ENCODE measurements at places on chromosomes 13 and 19. TPM values are rescaled to one million over a fixed set of nuclear protein-coding genes. Genes with fewer than 3 reads are reported as not detected.

The CPT1C gene
- total RNA-seq = 15.6 TPM

The CLEC17A gene
- total RNA-seq = not detected

The ZNF98 gene
- not detected for total RNA-seq

The PABPC3 gene
- total RNA-seq = 0.11 TPM
